ENCODE measurements at places on chromosomes 6 and 20.

GRCh38 chr6:53179961-53180651, 31.5 kb upstream of the GCM1 start:
- DNase-seq, result no peak

GRCh38 chr6:53862662-53863462, 68.1 kb downstream of the LRRC1 start:
- DNase-seq, result no peak

DNA sequence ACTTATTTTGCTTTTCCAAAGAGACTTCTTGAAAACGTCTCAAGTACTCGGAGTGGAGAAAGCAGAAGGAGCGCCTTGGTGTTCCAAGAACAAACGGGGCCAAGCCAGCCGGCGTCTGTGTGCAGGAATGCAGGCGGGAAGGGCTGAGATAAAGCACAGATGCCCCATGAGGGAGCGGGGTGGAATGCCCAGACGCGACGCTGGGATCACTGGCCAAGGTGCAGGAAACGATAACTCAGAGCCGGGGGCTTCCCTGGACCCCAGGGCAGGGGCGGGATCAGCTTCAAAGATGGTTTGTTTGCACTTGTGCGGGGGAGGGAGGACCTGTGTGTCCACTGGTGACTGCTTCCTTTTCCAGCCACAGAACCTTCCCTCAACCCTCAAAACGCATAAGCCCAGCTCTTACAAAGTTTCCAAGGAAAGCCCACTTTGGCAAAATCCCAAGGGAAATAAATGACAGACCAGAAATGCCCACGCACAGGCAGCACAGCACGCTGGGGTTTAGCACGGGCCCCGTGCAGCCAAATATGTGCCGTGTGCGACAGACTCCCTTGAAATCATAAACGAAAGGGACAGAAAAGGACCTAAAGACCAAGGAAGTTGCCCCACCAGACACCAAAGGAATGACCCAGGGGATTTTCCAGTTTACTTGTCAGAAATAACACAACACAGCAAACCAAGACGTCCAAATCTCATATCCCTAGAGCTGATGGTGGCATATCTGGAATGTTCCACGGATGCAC, 113.9 kb downstream of the NFATC2 start:
- DNase-seq, result no peak

DNA sequence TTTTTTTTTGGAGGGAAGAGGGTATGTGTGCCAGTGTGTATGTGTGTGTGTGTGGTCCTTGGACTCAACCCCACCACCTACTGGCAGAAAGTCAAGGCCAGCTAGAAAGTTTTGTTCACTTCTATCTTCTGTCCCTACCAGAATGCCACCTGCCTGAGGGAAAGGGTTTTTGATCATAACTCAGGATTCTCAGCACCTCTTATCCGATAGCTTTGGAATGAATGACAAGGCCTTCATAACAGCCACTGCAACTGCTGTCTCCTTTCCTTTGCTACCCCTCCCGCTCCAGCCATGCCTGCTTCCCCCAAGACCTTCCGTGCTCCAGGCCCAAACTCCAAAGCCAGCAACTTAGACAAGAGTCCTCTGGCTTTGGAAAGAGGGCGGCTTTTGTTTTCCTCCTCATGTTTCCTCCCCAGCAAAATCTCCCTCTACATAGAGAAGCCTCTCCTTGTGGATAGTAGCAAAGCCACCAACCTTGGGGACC, 18.7 kb downstream of the BTN3A1 start:
- DNase-seq, result no peak

DNA sequence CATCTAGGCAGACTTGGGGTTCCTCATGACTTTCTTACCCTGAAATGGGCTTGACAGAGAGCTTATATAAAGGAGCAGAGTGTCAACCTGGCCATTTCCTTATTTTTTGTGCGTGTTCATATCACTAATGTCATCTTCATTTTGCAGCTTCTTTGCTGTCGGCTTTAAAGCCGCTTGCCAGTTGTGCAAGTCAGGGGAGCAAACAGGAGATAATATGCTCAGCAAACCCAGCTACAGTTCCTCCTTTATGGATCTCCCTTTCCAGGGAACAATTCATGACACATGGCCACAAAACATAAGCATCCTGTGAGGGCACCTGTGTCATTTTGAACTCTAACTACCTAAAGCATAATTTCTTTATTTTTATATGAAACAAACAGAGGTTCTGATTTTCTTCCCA, 6.5 kb upstream of the TUBB2B start:
- DNase-seq, result no peak

- DNase-seq, result no peak
These were observed 114.5 kb downstream of the SLC16A10 start for GRCh38 chr6:111201764-111202163.

DNA sequence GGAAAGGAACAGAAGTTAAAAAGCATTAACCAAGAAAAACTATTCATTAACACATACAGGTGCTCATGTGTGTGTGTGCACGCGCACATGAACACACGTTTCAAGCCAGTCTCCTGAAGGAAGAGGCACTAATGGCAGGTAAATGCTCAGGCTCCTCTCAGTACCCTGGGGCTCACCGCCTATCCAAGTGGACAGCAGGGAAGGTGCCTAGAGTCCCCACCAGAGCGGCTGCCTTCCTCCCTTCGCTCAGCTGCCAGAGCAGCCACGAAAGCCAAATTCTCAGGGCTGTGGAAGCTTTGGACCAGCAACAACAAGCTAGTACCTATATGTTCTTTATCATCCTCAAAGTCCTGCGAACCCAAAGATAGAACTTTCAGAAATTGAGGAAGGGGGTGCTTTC, 42.6 kb downstream of the PLCG1 start:
- no peak for DNase-seq

DNA sequence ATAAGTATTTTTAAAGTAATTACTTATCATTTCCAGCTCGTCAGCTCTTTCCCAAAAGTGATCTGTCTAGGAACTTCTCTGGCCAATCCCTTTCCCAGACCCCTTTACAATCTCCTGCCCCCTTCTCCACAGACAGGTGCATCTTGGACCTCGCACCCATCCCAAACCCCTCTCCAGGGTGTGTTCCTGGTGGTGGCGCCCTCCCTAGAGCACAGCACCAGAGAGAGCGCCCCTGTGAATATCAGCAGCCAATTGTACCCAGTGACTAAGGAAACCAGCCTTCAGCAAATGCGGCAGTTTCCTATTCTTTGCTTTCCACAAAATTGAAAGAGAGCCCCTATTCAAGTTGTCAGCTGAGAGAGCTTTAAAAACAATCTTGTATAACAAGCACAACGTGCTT, 157.7 kb downstream of the RNASET2 start:
- no peak for DNase-seq

DNA sequence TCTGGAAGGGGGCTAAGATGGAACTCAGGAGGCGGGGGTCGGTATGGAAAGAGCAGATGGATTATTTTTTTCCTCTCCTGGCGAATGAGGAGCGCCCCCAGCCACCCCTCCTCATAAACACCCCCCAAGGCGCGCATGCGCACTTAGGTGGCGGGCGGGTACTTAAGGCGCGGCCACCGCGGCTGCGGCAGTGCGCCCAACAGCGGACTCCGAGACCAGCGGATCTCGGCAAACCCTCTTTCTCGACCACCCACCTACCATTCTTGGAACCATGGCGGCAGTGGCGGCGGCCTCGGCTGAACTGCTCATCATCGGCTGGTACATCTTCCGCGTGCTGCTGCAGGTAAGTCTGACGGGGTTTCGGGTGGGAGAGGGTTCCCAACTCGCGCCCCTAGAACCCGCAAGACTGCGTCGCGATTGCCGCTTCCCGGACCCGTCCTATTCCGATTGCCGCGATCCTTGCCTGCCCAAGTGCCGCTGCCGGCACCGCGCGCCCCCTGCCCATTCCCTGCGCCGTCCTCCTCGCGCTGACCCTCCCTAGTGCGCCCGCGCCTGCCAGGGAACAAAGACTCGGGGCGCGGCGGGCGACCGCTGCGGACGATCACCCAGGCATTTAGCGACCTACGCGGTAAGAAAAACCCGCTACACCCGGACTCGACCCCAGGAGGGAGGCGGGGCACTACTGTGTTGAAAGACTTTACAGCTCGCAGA, at the start of gene NNAT:
TSS of gene NNAT (plus strand) at position 190 of the 711 bp plus-strand sequence. CDS start at position 272, 82 bp downstream.
- DNase-seq, result no peak

- DNase-seq, result peak; percentile 33
These were observed 73.9 kb downstream of the BACH2 start for GRCh38 chr6:90222724-90223198.

DNA sequence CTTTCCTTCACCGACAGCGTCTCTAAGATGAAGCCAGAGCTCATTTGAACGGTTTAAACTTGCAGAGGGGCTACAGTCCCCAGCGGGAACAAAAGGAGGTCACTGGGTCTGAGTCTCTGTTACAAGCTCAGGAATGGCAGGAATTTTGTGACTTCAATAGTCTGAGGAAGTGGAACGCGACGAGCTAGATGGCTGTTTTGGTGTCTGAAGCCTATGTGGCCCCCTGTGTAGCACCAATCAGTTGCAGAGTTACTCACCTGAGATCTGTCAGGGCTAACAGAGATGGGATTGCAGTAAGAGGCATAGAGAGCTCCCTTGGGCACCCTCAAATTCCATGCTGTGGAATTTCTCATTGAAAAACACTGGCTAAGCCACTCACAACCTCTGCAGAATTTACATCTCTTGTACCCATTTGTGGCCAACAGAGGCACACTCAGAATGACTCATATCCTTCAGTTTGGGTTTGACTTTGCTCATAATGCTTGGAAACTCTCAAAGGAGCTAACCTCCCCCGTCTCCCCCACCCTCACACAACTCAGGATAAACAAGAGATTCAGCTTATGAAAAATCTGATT, 7.1 kb upstream of the TCP11 start:
- DNase-seq, result no peak

Data from stimulated activated CD4-positive, alpha-beta T cell treated with anti-CD3 and anti-CD28 coated beads, TNF-alpha, amount 100 ng/mL, for 24 hours (primary cell).